ENCODE measurements at places on chromosomes 1 and 21.

- no peak for DNase-seq
Measured at GRCh38 chr21:36718951-36719501, 20.1 kb downstream of the SIM2 start.

DNA sequence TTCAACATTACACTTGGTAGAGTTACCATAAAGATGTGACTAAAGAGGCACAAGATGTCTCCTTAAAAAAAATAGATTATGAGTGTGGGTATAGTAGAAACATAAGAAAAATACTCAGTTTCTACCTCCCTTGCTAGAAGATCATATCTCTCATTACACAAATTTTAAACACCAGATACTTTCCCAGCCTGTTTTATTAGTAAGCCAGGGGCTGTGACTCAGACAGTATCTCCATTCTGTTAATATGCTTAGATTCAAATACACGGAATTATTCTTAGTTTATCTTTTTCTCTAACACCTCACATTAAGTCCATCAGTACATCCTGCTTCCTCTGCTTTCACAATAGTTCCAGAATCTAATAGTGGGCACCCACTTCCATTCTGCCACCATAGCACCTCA, 561.8 kb upstream of the ADAMTS5 start:
- no peak for DNase-seq

DNA sequence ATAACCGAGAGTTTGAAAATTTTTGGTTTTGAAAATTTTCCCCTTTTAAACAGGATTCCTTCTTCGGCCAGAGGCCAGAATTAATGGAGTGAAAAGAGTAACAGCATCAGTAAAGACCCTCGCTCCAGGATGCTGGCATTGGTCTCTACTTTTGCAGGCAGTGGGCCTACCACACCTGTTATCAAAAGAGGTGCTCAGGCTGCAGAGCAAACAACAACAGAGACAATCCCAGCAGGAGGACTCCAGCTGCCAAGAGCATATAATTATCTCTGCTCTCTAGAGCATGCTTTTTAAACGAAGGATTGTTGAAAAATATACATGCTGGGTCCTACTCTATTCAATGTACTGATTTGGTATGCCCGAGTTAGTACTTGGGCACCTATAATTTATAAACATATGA, 1048.5 kb downstream of the PLA2G4A start:
- DNase-seq = no peak

GRCh38 chr1:100714599-100714998, 4.9 kb upstream of the VCAM1 start:
- DNase-seq = no peak

DNA sequence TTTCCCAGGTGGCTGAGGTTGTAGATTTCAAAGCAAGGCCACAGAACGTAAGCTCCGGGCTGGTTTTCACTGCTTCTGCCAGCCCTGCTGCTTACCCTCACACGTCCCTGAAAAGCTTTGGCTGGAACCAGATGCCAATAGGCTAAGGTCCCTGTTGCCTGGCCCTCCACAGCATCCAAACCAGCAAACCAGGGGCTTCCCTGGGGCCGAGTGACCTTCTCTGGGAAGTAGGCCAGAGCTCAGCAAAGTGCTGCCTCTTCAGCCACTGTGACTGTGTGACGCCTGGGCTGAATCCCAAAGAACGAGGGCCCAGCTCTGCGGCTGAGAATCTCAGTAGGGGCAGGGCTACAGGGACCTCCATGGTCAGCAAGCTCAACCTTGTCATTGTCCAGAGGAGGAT, 28.9 kb upstream of the RBM15 start:
- DNase-seq = no peak

- DNase-seq = no peak
Measured at GRCh38 chr1:24727501-24728216, 17.6 kb upstream of the CLIC4 start.

GRCh38 chr21:43034101-43034500, 41.5 kb downstream of the CBS start:
- no peak for DNase-seq

DNA sequence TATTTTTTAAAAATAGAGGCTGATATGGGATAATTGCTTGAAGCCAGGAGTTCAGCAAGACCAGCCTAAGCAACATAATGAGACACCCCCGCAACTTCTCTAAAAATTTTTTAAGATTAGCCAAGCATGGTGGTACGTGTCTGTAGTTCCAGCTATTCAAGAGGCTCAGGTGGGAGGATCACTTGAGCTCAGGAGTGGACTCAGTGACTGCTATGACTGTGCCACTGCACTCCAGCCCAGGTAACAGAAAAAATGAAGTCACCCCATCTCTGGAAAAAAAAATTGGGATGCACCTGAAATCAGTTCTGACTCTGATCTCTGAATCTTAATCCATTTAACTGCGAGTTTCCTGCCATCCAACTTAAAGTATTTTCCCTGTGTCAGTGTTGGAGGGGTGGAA, 124.2 kb downstream of the MRPS6 start:
- no peak for DNase-seq

GRCh38 chr1:7810395-7810794, 26.3 kb downstream of the PER3 start:
- no peak for DNase-seq

DNA sequence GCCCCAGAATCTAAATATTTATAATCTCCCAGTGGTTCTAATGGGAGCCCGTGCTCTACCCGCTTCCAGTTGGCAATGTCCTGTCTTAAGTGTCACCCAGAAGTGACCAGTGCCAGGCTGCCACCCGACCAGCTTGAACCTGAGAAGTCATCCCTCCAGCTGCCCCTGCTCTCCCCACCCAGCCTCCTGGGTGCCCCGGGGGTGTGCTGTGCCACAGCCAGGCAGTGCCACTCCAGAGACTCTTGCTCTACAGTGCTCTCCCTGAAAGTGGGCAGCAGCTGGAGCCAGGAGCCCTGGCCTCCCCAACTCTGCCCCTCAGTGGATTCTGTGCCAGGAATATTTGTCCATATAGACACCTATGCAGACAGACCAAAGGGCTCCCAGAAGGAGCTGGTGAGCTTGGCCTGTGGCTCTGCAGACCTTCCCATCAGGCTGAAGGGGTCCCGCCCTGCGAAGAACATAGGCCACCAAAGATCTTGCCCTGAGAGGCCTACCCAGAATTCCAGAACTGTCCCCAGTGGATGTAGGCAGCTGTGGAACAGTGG, 9.0 kb upstream of the EPS8L3 start:
- DNase-seq = no peak

- no peak for DNase-seq
Measured at GRCh38 chr1:228921481-228921880, 186.2 kb downstream of the RHOU start.
